ENCODE measurements at places on chromosomes 7 and 10. TPM values are rescaled to one million over a fixed set of nuclear protein-coding genes. Genes with fewer than 3 reads are reported as not detected.

ZNF37A gene
- 17.2 TPM for total RNA-seq

GSTO2 gene
- 0.08 TPM for total RNA-seq

C10orf67 gene
- 0.15 TPM for total RNA-seq

NEUROG3 gene
- not detected for total RNA-seq

ZNF92 gene
- total RNA-seq, result 28.5 TPM

EPO gene
- total RNA-seq, result not detected

ITGB1 gene
- total RNA-seq, result 339 TPM

ENKUR gene
- total RNA-seq, result not detected

CNPY1 gene
- total RNA-seq, result not detected

CALCR gene
- total RNA-seq, result 1.9 TPM

AKR1C2 gene
- 3.0 TPM for total RNA-seq

ARID5B gene
- 10.5 TPM for total RNA-seq

ATOH7 gene
- total RNA-seq, result not detected

TEX36 gene
- total RNA-seq, result not detected

PDAP1 gene
- total RNA-seq, result 72.8 TPM

- no peak for DNase-seq
These were observed 265.4 kb upstream of the C7orf33 start for GRCh38 chr7:148325208-148325607.

GRCh38 chr10:3236644-3237404, 64.2 kb upstream of the PITRM1 start:
- DNase-seq, result no peak

DNA sequence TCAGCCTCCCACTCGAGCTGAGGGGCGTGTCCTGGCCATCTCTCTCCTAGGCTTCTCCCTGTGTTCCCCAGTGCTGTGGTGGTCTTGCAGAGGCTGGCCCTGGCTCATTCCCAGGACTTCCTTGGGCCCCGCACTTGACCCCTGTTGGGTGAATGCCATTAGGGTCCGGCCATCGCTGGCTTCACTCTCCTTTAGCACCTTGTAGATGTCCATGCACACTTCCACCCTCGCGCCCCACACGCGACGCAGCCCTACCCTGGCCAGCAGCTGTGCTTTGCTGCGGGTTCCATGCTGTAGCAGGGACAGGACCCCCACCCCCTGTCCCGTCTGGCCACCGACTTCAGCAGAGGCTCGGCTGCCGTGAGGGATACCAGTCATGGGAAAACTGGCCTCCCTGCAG, 46.3 kb downstream of the PITRM1 start:
- DNase-seq, result no peak

DNA sequence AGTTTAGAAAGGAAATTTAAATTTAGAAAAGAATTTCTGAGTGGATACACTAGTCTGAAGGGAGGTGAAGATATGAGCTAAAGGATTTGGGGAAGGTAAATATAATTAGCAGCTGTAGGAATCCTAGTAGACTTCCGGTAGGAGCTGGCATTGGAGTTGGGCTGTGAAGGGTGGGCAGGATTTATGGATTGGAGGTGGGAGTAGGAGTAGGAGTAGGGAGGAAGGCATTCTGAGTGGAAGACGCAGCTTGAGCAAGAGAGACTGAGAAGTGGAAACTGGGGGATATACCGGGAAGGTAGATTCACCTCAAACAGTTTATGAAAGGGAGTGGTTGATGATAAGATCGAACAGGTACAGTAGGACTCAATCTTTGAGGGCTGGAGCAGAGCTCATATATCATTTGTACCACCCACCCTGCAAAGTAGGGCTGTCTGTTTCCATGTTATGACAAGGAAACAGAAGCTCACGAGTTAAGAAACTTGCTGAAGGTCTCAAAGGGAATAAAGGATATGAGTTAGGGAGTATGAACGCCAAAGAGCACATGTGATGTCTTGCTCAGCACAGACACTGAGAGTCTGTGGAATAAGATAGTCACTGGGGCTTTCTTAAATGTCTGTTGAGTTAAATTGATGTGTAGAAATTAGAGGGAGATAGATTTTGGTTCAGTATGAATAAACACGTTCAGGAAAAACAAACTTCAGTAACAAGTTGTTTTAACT, 81.6 kb downstream of the RPS24 start:
- DNase-seq, result no peak

DNA sequence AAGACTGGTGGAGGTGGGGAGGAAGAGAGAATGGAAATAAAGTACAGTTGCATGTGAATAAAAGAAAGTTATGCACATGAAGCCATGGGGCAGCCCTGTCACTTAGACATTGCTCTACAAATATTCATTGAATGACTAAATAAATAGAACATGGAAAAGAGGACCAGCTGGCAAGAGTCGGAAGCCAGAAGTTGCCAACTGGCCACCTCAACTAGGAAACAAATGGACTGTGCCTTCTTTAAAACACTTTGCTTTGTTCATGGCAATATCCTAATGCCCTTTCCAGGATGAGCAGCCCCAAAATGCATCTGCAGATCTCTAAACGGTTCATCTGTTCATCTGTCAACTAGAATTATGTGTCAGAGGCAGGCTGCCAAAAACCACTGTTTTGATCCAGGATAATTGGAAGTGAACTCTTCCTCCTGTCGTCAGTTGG, 157.3 kb downstream of the NOC3L start:
- peak; percentile 18 for DNase-seq

- DNase-seq, result no peak
These were observed 10.1 kb downstream of the STK17A start for GRCh38 chr7:43593010-43593409.

DNA sequence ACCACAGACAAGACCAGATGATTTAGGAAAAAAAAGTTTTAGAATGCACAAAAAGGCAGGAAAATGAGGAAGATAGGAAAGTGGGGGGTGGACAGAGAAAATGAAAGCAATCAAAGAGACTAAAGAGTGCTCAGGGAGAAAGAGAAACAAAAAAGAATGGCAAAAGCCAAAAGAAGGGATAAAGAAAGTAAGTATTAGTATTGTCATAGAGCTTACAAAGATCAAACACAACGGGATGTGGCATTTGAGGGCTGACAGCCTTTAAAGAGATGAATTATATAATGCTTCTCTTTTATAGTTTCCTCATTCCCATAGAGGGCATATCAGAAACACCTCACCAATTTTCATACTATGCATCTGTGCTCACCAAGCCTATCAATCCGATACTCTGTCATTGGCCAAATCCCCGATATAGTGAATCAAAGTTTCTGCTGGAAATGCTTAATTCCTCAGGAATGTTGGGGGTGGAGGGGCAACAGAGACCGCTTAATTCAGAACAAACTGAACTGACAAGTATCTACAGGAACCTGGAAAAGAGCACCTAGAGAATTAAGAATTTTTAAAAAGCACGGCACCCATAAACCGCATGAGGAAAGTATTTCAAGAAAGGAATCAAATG, 2.7 kb downstream of the COG5 start:
- no peak for DNase-seq

GRCh38 chr10:14416308-14416700, 85.6 kb upstream of the FRMD4A start:
- DNase-seq, result no peak

- DNase-seq, result no peak
These were observed 4.9 kb upstream of the FAM53B start for GRCh38 chr10:124748953-124749645.

DNA sequence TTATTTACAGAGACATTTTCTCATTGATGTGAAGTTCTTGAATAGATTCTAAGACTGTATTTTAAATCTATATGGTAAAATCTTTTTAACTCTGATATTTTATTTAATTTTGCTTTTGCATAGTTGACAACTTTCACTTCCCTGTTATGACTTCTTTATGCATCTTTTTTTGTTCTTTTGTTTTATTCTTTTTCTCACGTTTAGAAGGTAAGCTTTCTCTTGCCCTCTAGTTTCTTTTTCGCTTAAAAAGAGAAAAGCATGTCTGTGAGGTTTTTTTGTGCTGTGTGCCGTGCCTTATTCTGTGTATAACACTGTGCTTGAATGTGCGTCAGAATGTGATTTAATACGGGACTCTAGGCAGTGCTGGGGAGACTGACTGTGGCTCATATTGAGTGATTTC, 74.7 kb downstream of the AP3M1 start:
- no peak for DNase-seq

DNA sequence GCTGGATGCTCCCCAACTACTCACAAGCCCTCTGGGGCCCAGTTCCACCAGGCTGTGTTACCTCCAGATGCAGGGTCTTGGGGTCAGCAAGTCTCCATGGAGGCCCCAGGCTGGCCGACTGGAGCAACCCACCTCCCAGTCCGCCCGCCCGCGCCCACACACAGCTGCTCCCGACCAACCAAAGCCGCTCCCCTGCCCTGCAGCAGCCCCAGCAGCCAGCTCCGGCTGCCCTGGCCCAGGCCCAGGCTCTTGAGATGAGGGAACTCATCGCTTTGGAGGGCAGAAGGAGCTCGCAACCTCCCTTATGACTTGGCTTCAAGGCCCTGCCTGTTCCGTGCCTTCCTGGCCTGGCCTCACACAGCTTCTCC, 47.2 kb downstream of the LRRC20 start:
- DNase-seq, result no peak

GRCh38 chr7:13181216-13181615, 493.8 kb downstream of the ARL4A start:
- DNase-seq, result peak; percentile 55

DNA sequence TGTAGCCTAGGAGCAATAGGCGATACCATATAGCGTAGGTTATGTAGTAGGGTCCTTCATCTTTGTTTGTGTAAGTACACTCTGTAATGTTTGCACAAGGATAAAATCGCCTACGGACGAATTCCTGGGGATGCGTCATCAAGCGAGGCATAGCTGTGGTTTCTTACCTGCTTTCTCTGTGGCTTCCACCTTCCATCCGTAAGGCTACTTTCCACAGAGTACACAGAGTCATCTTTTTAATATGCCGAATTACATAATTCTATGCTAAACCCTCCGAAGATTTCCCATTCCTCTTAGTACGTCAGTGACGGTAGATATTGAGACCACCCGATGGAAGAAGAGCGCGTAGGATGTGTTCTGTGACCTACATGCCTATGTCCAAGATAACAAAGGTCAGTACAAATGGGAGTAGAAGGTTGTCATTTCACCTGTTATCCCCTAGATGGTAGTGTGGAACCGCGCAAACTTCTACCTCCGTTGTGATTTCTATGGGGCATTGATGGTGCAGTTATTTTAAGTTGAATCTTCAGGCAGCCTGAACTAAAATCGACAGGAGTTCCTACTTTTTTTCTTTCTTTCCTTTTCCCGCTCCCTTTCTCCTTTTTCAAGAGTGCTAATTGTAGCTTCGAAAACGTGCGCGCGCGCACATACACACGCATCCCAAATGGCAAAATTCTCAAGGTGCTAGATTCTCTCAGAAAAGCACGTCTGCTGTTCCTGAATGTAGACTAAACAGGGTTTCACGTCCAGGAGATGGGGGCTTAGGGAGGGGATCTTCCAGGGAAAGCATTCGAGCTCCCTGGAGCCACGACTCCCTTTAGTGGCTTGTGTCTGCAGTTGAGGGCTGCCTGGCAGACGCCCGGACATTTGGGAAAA, 111.7 kb upstream of the MBL2 start:
- DNase-seq, result peak; percentile 33

GRCh38 chr10:5477948-5478693, 21.2 kb downstream of the CALML5 start:
- DNase-seq, result no peak

GRCh38 chr7:7554021-7554432, 12.7 kb upstream of the MIOS start:
- peak; percentile 63 for DNase-seq

- no peak for DNase-seq
These were observed 34.1 kb upstream of the MKI67 start for GRCh38 chr10:128160297-128160711.

DNA sequence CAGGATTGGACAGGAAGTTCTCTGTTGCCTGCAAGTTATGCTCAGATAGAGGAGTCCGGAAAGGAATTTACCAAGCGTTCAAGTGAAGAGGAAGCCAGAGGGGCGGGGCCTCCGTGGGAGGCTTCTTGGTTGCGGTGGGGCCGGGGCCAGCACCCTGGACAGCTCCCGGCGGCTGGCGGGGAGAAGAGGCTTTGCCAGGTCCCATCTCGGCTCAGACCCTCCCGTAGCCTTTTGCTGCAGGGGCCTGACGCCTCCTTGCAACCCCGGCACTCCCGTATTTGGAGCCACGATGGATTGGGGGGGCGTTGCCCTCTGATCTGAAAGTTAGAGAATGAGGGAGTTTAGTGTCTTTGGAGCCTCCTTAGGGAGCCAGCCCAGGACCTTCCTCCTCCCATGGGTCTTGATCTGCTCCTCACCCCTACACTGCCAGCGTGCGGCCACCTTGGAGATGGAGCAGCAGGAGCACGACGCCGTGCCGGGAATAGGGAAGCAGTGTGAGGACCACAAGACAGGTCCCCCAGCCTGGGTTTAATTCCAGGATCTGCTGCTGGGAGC, 3.1 kb upstream of the SLC18A3 start:
- peak; percentile 73 for DNase-seq

DNA sequence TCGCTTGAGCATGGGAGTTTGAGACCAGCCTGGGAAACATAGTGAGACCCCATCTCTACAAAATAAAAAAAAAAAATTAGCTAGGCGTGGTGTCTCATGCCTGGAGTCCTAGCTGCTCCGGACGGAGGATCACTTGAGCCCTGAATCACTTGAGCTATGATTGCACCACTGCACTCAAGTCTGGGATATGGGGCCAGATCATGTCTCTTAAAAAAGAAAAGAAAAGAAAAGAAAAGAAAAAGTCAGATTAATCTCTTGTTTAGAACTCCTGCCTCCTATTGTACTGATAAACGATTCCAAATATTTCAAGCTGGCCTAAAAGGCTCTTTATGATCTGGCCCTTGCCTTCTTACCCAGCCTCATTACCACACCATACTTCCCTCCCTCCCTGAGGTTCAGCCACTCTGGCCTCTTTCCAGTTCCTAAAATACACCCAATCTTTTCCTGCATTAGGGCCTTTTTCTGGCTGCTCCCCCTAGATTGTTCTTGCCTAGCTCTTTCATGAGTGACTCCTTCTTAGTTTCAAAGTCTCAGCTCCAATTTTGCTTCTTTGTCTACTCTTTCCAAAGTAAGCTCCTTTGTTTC, 41.7 kb downstream of the VCL start:
- peak; percentile 33 for DNase-seq

DNA sequence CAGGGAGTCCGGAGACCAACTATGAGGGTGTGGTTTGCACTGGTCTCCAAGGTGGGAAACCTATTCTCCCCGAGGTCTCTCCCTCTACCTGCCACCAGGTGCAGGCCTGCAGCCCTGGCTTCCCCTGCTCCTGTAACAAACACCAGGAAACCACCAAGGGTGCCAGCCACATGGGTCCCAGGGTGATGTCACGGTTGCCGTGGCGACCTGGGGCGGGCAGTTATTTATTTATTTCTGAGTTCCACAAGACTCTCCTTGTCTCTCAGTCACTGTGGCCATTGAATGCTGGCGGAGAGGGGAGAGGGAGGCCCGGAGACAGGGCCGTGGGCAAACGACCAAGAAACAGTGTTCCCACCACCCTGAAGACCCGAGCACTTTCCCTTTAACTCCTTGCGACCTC, 27.0 kb downstream of the MMD2 start:
- DNase-seq, result peak; percentile 44

DNA sequence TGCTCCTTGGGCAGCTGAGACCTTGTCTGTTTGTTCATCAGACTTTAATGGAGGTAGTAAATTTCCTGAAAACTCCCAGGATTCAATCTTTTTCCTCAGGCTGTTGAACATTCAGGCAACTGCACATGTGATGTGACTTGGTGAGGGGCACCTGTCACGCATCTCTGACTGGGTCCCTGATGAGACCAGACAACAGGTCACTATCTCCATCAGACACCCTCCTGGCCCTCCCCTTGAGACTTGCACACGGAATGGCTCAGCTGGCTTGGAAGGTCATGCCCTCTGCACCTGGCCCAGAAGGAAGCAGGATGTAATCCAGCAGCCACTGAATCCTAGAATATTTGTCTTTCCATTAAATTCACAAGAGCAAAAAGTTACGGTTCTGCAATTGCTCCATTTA, 15.9 kb downstream of the AQP1 start:
- no peak for DNase-seq
